Neural progenitor cell (in vitro differentiated cells): ENCODE measurements at places on chromosomes 7 and 10.

- H3K4me3 ChIP-seq: no peak overlapping the region
- no peak overlapping the region for H3K27ac ChIP-seq
- no peaks in the 10 kb centered on the region for H3K4me1 ChIP-seq
- no peaks in the 10 kb centered on the region for H3K27me3 ChIP-seq
- no peaks in the 10 kb centered on the region for H3K36me3 ChIP-seq
- peak; percentile 32 for DNase-seq
Measured at GRCh38 chr10:124259139-124259825, 159.4 kb downstream of the OAT start.

GRCh38 chr7:47221826-47222225, 360.1 kb downstream of the TNS3 start:
- DNase-seq: no peak
- H3K27ac ChIP-seq: no peak overlapping the region
- no peak overlapping the region for H3K4me3 ChIP-seq
- no peaks in the 10 kb centered on the region for H3K4me1 ChIP-seq
- H3K36me3 ChIP-seq: no peaks in the 10 kb centered on the region

DNA sequence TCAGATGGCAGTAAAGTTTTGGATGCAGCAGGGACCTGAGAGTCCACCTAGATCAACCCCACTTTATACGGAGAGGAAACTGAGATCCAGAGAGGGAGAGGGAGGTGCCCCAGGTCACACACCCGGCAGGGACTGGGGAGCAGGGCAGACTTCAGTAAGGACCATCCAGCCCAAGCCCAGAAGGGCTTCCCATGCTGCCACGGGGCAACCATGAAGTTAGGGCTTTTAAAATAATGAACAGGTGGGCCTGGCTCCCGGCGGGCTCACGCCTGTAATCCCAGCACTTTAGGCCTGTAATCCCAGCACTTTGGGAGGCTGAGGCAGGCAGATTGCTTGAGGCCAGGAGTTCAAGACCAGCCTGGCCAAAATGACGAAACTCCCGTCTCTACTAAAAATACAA, 98.5 kb downstream of the HIP1 start:
- H3K27ac ChIP-seq: peak overlapping the region; percentile 97
- H3K4me3 ChIP-seq: peak overlapping the region; percentile 90
- H3K4me1 ChIP-seq: peaks cover 19% of the 10 kb centered on the region
- no peaks in the 10 kb centered on the region for H3K36me3 ChIP-seq

GRCh38 chr10:87038286-87038717, 18.2 kb downstream of the FAM25A start:
- DNase-seq: no peak
- no peaks in the 10 kb centered on the region for H3K4me1 ChIP-seq
- H3K36me3 ChIP-seq: no peaks in the 10 kb centered on the region
- no peak overlapping the region for H3K4me3 ChIP-seq

GRCh38 chr7:33547880-33548279, 357.5 kb upstream of the BMPER start:
- H3K36me3 ChIP-seq: no peaks in the 10 kb centered on the region
- H3K27ac ChIP-seq: no peak overlapping the region
- DNase-seq: no peak
- H3K27me3 ChIP-seq: no peaks in the 10 kb centered on the region
- no peaks in the 10 kb centered on the region for H3K4me1 ChIP-seq
- no peak overlapping the region for H3K4me3 ChIP-seq

GRCh38 chr7:66267249-66267648, 62.1 kb downstream of the TPST1 start:
- no peaks in the 10 kb centered on the region for H3K27me3 ChIP-seq
- no peak for DNase-seq
- H3K36me3 ChIP-seq: peaks cover 7% of the 10 kb centered on the region
- H3K27ac ChIP-seq: no peak overlapping the region
- H3K4me1 ChIP-seq: no peaks in the 10 kb centered on the region

DNA sequence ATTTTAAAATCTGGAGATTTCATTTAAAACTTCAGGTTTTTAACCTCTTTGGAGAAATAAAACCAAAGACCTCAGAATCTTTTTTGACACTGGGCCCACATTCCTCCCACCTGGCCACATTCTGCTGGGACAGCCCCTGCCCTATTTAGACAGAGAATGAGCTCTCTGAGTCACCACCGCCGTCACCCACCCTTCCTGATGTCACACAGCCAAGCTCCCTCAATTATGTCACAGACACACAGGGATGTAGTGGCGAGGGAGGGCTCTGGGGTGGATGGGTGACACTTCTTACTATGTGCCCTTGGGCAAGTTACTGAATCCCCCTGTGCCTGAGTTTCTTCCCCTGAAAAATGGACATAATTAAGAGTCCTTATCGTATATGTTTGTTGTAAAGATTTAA, 162.6 kb downstream of the RAB11FIP2 start:
- no peaks in the 10 kb centered on the region for H3K36me3 ChIP-seq
- H3K27ac ChIP-seq: no peak overlapping the region
- no peak for DNase-seq
- H3K4me1 ChIP-seq: peaks cover 28% of the 10 kb centered on the region
- H3K27me3 ChIP-seq: no peaks in the 10 kb centered on the region
- H3K4me3 ChIP-seq: no peak overlapping the region

- peaks cover 31% of the 10 kb centered on the region for H3K4me1 ChIP-seq
- DNase-seq: peak; percentile 73
- H3K4me3 ChIP-seq: peak overlapping the region; percentile 91
- H3K27ac ChIP-seq: peak overlapping the region; percentile 97
Measured at GRCh38 chr7:26202019-26202990, 760 bp downstream of the CBX3 start.

DNA sequence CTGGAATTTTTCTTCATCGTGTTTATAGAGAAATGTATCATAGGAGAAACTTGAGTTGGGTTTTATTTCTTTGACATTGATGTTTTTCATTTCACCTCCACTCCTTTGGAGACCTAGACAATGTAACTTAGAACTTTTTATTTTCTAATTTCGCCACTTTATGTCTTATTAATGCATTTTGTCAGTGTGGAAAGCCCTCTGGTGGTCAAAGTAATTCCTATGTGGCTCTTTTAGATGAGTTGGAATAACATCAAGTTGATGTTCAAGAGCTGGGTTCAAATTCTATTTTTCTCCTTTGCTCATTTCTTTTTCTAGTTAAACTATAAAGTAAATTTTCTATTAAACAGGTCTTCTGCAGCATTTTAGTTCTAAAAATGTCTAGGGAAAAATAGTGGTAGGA, 478.6 kb downstream of the LRMDA start:
- H3K27me3 ChIP-seq: no peaks in the 10 kb centered on the region
- H3K4me1 ChIP-seq: peaks cover 3% of the 10 kb centered on the region
- H3K27ac ChIP-seq: no peak overlapping the region
- no peak overlapping the region for H3K4me3 ChIP-seq
- H3K36me3 ChIP-seq: no peaks in the 10 kb centered on the region

- peaks cover 8% of the 10 kb centered on the region for H3K4me1 ChIP-seq
- no peak for DNase-seq
- H3K4me3 ChIP-seq: no peak overlapping the region
- no peaks in the 10 kb centered on the region for H3K36me3 ChIP-seq
- no peak overlapping the region for H3K27ac ChIP-seq
Measured at GRCh38 chr10:126017961-126018560, 121.7 kb downstream of the FANK1 start.

GRCh38 chr7:47536661-47537611, 45.0 kb downstream of the TNS3 start:
- peaks cover 14% of the 10 kb centered on the region for H3K27me3 ChIP-seq
- H3K36me3 ChIP-seq: no peaks in the 10 kb centered on the region
- peak; percentile 82 for DNase-seq
- H3K4me3 ChIP-seq: peak overlapping the region; percentile 64
- peaks cover 43% of the 10 kb centered on the region for H3K4me1 ChIP-seq

- no peaks in the 10 kb centered on the region for H3K27me3 ChIP-seq
- no peaks in the 10 kb centered on the region for H3K4me1 ChIP-seq
- DNase-seq: no peak
- no peaks in the 10 kb centered on the region for H3K36me3 ChIP-seq
- no peak overlapping the region for H3K27ac ChIP-seq
Measured at GRCh38 chr7:136142583-136142982, 165.4 kb upstream of the MTPN start.

DNA sequence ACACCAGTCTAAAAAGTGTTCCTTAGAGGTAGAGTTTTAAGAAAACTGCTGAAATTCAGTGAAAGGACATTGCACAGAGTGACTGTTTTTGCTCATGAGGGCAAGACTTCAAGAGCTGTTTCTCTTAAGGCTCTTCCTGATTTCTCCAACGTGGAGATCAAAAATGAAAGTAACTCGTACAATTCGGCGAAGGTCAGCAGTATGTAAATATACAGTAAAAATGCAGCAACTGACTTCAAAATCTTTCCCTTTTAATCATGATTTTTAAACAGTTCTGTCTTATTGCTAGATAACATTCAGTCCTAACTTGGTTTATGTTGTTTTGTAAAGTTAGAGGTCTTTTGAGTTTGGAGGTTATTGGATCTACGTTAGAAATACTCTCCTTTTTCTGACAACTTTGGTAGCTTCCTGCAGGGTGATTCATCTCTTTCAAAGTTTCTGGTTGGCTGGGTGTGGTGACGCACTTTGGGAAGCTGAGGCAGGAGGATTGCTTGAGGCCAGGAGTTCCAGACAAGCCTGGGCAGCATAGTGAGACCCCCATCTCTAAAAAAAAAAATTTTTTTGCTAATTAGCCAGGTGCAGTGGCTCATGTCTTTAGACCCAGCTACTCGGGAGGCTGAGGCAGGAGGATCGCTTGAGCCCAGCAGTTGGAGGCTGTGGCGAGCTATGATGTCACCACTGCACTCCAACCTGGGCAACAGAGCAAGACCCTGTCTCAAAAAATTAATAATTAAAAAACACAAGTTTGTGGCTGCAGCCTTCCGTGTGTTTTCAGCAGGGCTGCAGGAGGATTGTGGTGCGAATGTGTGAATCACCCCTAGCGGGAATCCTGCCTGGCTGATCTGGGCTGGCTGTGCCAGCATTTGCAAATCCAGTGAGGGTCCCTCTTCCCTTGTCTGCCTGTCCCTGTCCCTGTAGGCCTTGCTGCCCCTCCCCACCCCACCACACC, 29.2 kb upstream of the AP5Z1 start:
- H3K36me3 ChIP-seq: no peaks in the 10 kb centered on the region
- H3K27ac ChIP-seq: peak overlapping the region; percentile 94
- DNase-seq: no peak
- H3K4me1 ChIP-seq: peaks cover 20% of the 10 kb centered on the region

- H3K27ac ChIP-seq: no peak overlapping the region
- no peaks in the 10 kb centered on the region for H3K36me3 ChIP-seq
- no peaks in the 10 kb centered on the region for H3K27me3 ChIP-seq
- DNase-seq: no peak
- no peak overlapping the region for H3K4me3 ChIP-seq
- no peaks in the 10 kb centered on the region for H3K4me1 ChIP-seq
Measured at GRCh38 chr7:41238851-41239331, 464.0 kb downstream of the INHBA start.

GRCh38 chr10:115829521-115830205, 443.3 kb downstream of the GFRA1 start:
- H3K4me3 ChIP-seq: no peak overlapping the region
- no peak overlapping the region for H3K27ac ChIP-seq
- H3K27me3 ChIP-seq: no peaks in the 10 kb centered on the region
- DNase-seq: peak; percentile 7
- H3K36me3 ChIP-seq: no peaks in the 10 kb centered on the region

- H3K27ac ChIP-seq: no peak overlapping the region
- no peak for DNase-seq
- H3K36me3 ChIP-seq: no peaks in the 10 kb centered on the region
- no peaks in the 10 kb centered on the region for H3K27me3 ChIP-seq
- H3K4me1 ChIP-seq: no peaks in the 10 kb centered on the region
- H3K4me3 ChIP-seq: no peak overlapping the region
Measured at GRCh38 chr10:59505926-59506325, 143.6 kb upstream of the FAM13C start.

GRCh38 chr7:98795741-98796493, 73.9 kb downstream of the TMEM130 start:
- DNase-seq: no peak
- no peak overlapping the region for H3K4me3 ChIP-seq
- no peaks in the 10 kb centered on the region for H3K4me1 ChIP-seq

- no peak overlapping the region for H3K27ac ChIP-seq
- H3K4me3 ChIP-seq: no peak overlapping the region
- DNase-seq: no peak
- no peaks in the 10 kb centered on the region for H3K27me3 ChIP-seq
- H3K4me1 ChIP-seq: peaks cover 10% of the 10 kb centered on the region
Measured at GRCh38 chr10:121084016-121084674, 233.0 kb downstream of the WDR11 start.

GRCh38 chr10:102641402-102641801, 2.9 kb upstream of the TRIM8 start:
- no peaks in the 10 kb centered on the region for H3K36me3 ChIP-seq
- peak overlapping the region; percentile 14 for H3K27ac ChIP-seq
- peaks cover 10% of the 10 kb centered on the region for H3K4me1 ChIP-seq
- DNase-seq: no peak

- no peak overlapping the region for H3K27ac ChIP-seq
- no peak for DNase-seq
- H3K27me3 ChIP-seq: no peaks in the 10 kb centered on the region
- H3K4me1 ChIP-seq: peaks cover 16% of the 10 kb centered on the region
Measured at GRCh38 chr10:3076138-3076537, 8.8 kb downstream of the PFKP start.
